Heart left ventricle (tissue), 16 donors: ENCODE measurements at places on chromosomes 3 and 15. TPM values are rescaled to one million over a fixed set of nuclear protein-coding genes. Genes with fewer than 3 reads are reported as not detected.

PAQR5 gene
- total RNA-seq = 0.97 TPM

DNA sequence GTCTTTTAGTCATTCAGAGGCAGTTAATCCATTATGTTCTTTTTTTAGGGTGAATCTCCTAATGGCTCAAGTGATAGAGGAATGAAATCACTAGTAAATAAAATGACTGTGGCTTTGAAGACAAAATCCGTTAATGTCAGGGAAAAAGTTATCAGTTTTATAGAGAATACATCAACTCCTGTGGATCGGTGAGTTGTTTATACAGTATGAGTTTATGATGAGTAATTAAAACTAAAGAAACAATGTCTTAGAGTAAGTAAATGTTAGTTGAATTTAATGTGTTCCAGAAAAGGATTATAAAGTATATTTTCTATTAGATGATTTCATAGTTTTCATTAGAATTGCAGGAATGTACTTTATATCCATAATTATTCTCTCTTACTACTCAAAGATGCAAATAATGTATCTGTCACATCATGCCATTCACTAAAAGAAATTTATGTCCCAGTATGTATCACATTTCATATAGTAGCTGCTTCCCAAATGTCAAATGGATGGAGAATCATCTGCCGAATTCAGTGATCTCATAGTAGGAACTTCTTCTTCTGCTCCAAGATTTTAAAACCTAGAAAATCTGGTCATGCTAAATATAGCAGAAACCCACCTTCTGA lies 24.1 kb upstream of the NIT2 start:
- H3K4me3 ChIP-seq = no peak overlapping the region
- no peak overlapping the region for H3K27ac ChIP-seq
- no peaks in the 10 kb centered on the region for H3K4me1 ChIP-seq
- H3K27me3 ChIP-seq = no peaks in the 10 kb centered on the region
- peaks cover 92% of the 10 kb centered on the region for H3K36me3 ChIP-seq
- no peak for DNase-seq

GRCh38 chr3:194930377-194931204 lies 244.9 kb downstream of the FAM43A start:
- H3K36me3 ChIP-seq = no peaks in the 10 kb centered on the region
- H3K4me3 ChIP-seq = no peak overlapping the region
- peaks cover 30% of the 10 kb centered on the region for H3K4me1 ChIP-seq
- no peaks in the 10 kb centered on the region for H3K27me3 ChIP-seq
- H3K27ac ChIP-seq = peak overlapping the region; percentile 89
- DNase-seq = peak; percentile 49

- H3K4me1 ChIP-seq = no peaks in the 10 kb centered on the region
- no peak for DNase-seq
- no peaks in the 10 kb centered on the region for H3K36me3 ChIP-seq
- H3K27me3 ChIP-seq = no peaks in the 10 kb centered on the region
- H3K27ac ChIP-seq = no peak overlapping the region
Observed at GRCh38 chr3:51354731-51355615, 30.1 kb upstream of the MANF start.

DNA sequence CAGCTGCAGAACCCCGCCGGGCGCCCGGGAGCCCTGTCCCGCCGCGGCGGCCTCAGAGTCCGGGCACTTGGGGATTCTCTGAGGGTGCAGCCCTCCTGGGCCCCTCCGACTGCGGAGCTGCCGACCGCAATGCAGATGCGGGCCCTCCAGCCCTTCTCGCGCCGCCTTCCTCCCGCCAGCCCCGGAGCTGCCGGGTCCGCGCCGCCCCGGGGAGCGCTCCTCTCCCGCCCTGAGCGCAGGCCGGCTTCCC lies 320 bp upstream of the ACAN start:
- peak overlapping the region; percentile 38 for H3K4me3 ChIP-seq
- H3K36me3 ChIP-seq = no peaks in the 10 kb centered on the region
- peaks cover 12% of the 10 kb centered on the region for H3K4me1 ChIP-seq
- no peak overlapping the region for H3K27ac ChIP-seq
